ENCODE measurements at places on chromosomes 4 and X.

DNA sequence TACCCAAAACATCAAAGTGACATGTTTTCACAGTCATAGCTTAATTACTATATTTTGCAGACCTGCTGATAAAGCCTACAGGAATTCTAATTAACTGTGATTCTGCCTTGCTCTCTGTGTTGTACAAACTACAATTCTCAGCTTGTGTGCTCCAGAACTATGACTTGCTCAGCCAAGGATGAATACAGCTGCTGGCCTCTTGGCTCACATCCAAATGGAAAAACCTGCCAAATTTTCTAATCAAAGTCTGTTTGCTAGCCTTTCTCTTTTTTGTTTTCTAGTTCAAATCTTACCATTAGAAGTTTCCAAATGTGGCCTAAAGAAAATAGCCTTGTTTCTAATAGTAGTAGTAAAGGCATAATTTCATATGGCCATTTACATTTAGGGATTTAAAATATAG lies 1176.8 kb downstream of the FAM133A start:
- no peak for DNase-seq

DNA sequence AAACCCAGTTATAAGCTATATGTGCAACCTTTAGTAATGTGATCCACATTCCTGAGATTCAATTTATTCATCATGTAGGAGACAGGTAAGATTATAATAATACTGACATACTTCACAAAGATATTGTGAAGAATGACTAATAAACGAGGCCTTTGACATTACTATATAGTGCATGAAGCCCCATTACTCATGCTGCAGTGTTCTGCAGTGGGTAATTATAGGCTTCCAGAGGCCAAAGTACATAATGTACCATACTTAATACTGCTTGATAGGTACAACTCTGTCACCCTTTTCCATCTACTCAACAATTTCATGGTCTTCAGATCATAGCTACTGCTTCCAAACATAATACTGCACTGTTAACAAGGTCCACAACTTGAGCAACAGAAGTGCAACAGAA lies 68.9 kb downstream of the COL25A1 start:
- no peak for DNase-seq

DNA sequence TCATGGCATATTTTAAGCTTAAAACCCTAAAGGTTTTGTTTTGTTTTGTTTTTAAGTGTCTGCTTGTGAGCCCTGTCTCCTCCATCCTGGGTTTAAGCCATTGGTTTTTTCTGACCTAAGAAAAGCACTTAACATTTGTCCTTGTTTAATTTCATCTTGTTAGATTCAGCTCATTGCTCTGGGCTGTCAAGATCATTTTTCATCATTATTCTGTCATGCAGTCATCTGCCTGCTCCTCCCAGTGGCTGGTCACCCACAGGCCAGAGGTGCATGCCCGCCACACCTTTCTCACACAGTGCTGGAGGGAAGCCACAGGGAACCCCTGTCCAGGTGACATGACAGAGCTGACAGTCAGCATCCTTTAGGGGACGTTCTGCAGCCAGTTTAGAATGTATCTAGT lies 11.7 kb upstream of the REELD1 start:
- no peak for DNase-seq

DNA sequence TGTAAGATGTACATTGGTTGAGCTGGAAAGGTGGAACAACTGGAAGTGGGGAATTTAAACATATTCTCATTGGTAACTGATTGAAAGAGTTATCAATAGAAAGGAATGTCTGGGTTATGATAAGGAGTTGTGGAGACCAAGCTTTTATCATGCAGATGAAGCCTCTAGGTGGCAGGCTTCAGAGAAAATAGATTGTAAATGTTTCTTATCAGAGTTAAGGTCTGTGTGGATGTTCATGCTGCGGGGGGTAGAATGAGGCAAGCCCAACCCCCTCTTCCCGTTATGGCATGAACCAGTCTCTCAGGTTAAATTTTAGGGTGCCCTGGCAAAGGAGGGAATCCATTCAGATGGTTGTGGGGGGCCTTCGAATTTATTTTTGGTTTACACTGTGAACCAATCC lies 16.0 kb downstream of the ARSD start:
- DNase-seq: no peak

- DNase-seq: no peak
Measured at GRCh38 chr4:184792950-184793555, 32.7 kb downstream of the ACSL1 start.
